ENCODE measurements at places on chromosomes 5 and 9.

DNA sequence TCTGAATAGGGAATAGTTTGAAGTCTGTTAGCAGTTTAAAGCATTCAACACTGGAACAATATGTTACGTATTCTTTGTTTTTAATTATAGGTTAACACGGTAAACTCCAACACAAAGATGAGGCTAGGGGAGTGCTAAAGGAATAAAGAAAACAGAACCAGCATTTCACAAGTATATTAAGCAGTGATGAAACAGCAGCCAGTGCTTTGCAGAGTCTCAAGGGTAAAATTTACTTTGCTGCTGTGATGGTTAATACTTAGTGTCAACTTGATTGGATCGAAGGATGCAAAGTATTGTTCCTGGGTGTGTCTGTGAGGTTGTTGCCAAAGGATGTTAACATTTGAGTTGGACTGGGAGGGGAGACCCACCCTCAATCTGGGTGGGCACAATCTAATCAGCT is 30.0 kb upstream of the GSN start:
- DNase-seq, result no peak

DNA sequence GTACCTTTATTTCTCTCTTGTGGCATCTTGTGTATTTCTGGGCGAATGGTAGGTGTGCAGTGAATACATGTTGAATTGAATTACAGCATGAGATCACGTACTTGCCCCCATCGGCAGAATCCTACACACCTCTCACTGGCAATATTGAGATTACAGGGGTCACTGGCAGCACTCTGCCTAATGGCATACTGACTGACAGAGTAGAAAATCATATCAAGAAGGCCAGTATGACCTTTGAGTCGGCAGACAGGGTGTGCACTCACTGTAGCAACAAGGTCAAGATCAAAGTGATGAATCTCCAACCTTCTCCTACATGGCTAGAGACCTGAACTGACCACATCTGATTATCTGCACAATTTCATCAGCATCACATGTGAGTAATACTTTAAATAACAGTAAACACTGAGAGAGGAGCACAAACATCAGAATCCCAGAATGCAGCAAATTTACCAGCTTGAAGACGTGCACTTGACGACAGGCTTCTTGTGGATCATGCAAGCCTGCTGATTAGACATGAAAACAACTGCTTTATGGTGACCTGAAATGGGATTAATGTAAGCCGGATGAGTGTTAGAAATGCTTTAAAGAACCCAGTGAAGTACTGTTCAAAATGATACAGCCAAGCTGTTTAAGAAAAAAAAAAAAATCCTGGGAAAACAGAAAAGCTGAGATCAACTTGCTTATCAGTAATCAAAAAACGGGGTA is 267.1 kb upstream of the EFNA5 start:
- no peak for DNase-seq

- DNase-seq, result no peak
Measured at GRCh38 chr5:43332401-43332800, 19.2 kb upstream of the HMGCS1 start.

DNA sequence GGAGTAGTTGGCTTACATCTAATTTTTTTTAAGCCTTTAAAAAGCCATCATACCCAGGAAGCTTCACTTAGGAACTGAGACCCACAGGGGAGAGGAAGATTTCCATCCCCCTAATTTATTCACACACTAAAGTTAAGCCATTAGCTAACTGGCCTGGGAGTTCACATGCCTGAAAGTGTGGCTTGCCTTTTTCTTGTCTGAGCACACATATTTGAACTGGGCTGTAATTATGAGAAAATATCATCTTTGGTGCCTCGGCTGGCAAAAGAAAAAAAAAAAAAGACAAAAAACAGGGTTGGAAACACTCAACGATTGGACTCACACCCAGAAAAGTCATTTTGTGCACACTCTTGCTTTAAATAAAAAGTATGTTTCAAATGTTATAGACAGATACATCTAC is 847.3 kb downstream of the MAT2B start:
- DNase-seq, result no peak

DNA sequence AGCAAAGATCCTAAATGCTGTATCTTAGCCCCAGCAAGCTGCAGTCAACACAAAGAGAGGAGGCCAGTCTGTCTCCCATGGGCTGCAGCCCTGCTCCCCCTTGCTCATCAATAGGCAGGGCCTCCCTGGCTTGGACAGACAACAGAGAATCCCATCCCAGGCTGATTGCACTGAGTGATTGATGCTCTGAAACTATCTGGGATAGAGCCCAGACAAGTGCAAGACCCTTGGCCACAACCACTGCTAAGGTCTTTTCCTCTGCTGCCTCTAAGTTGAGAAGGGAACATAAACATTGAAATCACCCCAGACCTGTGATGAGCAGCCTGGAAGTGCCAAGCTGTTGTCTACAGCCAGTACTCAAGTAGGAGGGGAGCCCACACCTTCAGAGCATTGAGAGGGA is 661.0 kb upstream of the CDH18 start:
- no peak for DNase-seq

GRCh38 chr5:1500411-1501091 is 23.2 kb downstream of the LPCAT1 start:
- DNase-seq, result no peak

DNA sequence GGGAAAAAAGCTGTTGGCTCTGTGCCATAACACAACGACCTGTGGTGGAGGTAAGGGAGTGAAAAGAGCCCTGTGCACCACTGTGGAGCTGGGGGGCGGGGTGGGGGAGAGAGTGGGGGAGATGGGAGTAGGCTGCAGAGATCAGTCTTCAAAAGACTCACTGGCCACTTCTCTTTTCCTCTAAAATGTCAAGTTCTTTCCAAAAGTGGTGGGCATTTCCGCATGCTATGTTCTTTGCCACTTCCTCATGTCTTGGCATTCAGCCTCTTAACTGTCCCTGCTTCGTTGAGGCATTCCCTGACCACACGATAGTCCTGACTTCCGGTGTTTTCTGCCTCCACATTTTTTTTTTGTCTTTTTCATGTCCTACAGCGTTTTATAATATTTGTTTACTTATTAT is 2.4 kb upstream of the PPP2R2B start:
- DNase-seq, result no peak

DNA sequence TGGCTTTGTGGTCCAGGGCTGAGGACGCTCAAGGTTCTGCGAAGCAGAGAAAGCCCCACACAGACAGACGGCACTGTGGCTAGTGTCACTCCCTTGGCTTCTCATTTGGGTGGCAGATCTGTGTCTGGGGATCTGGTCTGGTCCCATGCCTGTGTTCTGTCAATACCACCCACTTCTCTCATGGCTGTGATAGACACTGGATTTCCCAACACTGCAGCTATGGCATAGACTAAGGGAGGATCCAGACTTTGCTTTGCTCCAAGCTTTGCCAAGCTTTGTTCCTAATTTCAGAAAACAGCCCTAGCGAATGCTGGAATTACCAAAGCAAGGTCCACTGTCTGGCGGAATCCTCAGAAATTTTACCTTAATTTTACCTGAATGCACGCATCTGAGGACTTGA is 62.1 kb downstream of the GADD45G start:
- DNase-seq, result no peak

DNA sequence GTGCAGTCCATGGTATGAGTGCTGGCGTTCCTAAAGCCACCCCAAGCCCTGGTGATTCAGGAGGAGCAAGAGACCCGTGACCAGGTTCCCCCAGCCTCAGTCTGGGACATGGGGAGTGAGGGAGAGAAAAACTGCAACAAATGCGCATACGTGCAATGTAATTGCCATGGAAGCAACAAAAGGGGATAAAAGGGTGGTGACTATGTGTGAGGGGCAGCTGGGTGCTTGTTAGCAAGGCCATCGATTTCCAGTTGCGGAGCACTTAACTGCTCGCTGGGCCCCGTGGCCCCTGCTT is 709 bp upstream of the SH3PXD2B start:
- DNase-seq, result no peak

DNA sequence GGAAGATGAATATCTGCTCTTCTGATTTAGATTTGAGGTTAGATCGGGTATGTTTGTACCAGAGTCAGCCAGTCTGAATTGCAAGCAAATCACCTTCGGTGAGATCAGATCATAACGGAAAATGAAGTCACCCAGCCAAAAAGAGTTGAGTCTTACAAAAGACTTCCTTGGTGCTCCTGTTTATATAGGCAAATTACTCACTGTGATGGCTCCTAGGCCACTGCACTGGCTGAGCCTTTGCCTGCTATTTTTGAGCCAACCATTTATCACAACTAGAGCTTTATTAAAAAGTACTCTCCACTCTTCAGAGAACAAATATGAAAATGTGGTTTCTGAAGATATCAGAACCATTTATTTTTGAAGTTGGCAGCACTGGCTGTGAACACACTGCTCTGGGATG is 277.7 kb upstream of the PCSK5 start:
- no peak for DNase-seq

DNA sequence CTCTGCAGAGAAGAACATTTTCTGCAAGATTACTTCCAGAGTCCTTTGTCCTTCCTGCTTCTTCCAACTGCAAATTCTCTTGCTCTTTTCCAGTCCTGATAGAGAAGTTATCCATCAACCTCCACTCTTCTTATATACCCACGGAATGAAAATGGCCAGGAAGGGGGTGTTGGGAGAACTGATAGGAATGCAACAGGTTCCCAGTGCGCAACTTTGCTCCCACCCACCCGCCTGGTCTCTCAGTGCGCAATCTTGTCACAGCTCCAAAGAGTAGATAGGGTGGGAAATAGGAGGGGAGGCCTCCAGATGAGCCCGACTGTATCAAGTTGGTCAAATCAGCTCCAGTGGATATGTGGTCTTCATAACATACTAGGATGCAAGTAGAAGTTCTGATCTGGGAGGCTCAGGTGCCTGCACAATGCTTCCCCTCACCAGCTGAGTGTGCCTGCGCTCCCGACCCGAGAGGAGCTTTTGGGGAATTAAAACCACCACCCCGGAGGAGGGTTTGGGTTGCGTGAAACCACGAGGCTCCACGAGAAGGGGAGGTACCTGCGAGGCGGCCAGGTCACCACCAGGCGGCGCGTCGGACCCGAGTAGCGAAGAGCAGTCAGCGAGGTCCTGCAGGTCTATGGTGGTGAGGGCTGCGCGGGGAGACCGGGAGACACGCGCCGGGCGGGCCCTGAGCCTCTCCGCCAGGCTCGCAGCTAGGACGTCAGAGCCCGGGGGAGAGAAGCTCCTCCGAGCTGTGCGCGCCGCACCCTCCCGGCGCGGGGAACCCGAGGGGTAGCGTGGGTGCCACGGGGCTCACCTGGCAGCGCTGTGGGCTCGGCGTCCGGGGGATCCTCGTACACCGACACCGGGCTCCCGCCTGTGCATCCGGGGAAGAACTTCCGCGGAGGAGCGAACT is 835 bp downstream of the MCIDAS start:
- no peak for DNase-seq

DNA sequence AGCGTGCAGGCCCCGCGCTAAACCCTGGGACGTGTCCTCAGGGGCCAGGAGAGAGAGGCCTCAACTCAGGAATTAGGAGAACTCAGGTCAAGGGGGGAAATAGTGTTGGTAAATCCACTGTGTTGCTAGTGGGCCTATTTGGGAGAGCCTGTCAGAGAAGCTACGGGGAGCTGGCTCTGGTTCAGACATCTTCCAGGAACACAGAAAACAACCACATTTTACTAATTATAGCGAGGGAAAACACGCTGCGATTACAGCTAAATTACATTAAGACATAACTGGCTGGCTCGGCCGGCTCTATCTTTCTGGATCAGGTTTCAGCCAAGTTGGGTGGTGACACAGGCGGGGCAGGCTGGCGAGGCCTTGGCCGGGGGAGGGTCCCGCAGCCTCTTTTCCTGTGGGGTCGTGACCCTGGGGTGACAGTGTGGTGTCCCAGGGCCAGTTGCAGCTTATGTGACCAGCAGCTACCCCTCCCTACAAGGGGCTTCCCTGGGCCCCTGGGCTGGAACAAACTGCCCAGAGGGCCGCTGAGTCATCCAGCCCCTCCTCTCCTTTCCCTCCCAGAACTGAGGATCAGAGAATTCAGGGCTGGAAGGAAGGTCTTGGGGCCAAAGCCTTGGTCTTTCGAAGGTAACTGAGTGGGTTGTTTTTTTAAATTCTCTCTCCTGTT is 75.1 kb downstream of the FGF18 start:
- no peak for DNase-seq

- DNase-seq, result no peak
Measured at GRCh38 chr9:73081979-73082657, 69.5 kb upstream of the ANXA1 start.

GRCh38 chr5:150162142-150162513 is 4.5 kb upstream of the CDX1 start:
- no peak for DNase-seq

DNA sequence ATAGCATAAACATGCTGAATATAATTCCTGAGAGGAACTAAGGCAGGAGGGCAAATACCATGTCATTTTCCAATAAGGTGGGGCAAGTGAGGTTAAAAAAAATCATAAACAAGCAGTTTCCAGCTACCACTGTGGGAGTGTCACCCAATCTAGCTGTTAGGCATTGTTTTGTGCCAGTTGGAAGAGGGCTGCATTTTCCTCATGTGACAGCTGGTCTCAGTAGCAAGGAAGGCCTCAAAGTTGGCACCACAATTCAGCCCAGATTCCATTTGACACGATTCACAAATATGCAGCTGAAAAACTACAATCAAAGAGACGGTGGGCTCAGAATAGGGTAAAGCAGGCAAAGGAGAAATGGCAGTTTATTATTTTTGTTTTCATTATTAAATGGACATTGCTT is 636.1 kb downstream of the KIF4B start:
- DNase-seq, result no peak

GRCh38 chr5:38211354-38211710 is 47.0 kb upstream of the EGFLAM start:
- no peak for DNase-seq

GRCh38 chr5:172383191-172383802 is 71.0 kb downstream of the SH3PXD2B start:
- no peak for DNase-seq

GRCh38 chr5:124902097-124902821 is 155.8 kb upstream of the ZNF608 start:
- DNase-seq, result no peak

GRCh38 chr9:132770770-132771310 is 100.6 kb downstream of the GTF3C4 start:
- DNase-seq, result no peak
